Mesenteric fat pad (tissue), 1 donor: ENCODE measurements at places on chromosomes 2 and 18.

- DNase-seq, result no peak
These were observed 87.0 kb downstream of the LIPG start for GRCh38 chr18:49648811-49649210.

- DNase-seq, result no peak
These were observed 232.2 kb downstream of the TRIB2 start for GRCh38 chr2:12948961-12949353.

DNA sequence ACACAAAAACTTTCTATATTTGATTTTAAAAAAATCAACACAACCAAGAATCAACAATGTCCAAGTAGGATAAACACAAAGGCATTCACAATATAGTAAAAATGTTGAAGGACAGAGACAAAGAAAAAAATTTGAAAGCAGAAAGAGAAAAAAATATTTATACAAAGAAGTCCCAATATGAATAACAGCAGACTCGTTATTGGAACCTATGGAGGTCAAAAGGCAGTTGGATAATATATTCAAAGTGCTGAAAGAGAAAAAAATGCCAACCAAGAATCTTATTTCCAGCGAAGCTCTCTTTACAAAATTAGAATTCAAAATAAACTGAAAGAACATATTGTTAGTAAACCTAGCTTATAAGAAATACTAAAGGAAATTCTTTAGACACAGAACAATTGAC is 859.5 kb downstream of the LRP1B start:
- DNase-seq, result no peak

- DNase-seq, result no peak
These were observed 55.9 kb upstream of the SP3 start for GRCh38 chr2:174020926-174021662.

GRCh38 chr2:63009490-63009889 is 41.1 kb upstream of the OTX1 start:
- DNase-seq, result no peak

- no peak for DNase-seq
These were observed 15.2 kb downstream of the LRATD1 start for GRCh38 chr2:14647714-14648113.

GRCh38 chr2:29196792-29197788 is 81.9 kb downstream of the CLIP4 start:
- no peak for DNase-seq

- no peak for DNase-seq
These were observed 185.5 kb downstream of the KCNS3 start for GRCh38 chr2:18063826-18064470.

- DNase-seq, result no peak
These were observed 174.5 kb upstream of the NDUFV2 start for GRCh38 chr18:8928044-8928443.

DNA sequence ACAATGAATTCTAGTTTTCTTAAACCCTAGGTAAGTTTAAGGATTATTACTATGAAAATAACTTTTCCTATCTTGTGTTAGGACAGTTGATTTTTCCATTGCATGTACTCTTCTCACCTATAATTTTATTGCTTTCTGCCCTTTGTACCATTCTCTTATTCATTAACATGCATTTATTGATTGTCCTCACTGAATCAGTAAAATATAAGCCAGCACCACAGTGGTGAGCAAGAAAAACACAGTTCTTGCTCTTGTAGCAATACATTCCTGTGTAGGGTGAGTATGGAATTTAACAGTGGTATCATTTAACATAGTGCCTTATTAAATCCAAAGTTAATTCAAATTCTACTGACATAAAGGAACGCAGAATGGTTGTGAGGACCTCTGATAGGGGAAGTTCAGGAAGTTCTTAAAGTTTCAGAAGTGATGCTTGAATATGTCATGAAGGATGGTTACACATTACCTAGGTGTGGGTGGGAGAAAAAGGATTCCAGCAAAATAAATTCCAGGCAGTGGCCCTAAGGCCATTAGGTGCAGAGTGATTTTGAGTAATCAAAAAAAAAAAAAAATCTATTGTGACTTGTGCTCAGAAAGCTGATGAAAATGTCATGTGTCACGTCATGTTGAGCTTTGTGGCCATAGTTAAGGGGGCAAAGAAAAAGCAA is 104.7 kb upstream of the DSEL start:
- DNase-seq, result no peak
